CD4-positive, alpha-beta T cell treated with Interleukin-17A for 4 hours (primary cell): ENCODE measurements at places on chromosomes 2 and 18.
A peak's percentile ranks its signal among the peaks of the same experiment; 100 is the strongest.

DNA sequence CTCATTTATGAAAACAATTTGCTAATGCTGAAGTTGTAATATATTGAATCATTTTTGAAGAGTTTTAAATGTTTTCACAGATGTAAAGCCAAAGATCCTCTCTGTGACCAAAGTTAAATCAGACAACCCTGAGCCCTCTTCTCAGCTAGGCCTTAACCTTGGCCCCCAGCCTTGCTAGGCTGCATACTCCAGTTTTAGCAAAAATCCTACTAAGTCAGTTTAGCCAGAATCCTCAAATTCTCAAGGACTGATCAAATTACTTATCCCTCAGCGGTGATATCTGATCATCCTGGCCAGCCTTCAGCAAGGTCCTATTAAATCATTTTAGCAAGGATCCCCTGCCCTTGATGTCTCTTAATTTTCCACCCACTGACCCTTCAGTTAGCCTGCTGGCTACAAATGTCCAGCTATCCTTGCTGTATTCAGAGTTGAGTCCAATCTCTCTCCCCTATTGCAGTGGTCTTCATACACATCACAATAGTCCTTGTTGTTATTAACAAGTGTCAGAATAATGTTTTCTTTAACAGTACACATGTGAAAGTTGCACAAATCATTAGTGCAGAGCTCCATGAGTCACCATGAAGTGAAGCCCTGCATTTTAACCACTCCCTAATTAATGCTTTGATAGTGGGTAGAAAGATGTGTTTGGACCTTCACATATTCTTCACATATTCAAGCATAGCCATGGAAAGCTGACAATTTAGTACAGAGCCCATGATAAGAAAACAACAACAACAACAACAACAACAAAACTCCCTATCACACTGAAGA lies 206.4 kb downstream of the NBAS start:
- no peak for DNase-seq

DNA sequence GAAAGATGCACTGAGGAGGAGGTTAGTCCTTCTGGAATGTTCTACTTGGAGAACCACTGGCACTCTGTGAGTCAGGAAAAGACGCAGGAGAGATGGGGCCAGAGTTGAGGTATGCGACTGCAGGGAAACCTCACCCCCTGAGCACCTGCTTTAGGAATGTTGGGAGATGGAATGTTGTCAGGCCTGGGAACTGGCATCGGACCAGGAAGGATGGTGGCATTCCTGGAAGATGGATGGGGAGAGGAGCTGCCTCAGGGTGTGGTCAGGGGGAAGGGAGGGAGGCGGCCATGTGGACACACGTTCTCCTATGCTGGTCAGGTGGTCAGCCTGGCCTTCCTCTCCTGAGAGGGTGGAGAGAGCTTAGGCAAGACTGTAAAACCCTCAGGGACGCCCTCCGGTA lies 146.3 kb downstream of the CELF4 start:
- DNase-seq: no peak

GRCh38 chr18:48852794-48853193 lies 98.0 kb downstream of the SMAD7 start:
- no peak for DNase-seq

- DNase-seq: no peak
Observed at GRCh38 chr2:172928756-172929155, 146.9 kb upstream of the MAP3K20 start.

GRCh38 chr2:240822280-240822847 lies 2.3 kb upstream of the KIF1A start:
- DNase-seq: no peak

DNA sequence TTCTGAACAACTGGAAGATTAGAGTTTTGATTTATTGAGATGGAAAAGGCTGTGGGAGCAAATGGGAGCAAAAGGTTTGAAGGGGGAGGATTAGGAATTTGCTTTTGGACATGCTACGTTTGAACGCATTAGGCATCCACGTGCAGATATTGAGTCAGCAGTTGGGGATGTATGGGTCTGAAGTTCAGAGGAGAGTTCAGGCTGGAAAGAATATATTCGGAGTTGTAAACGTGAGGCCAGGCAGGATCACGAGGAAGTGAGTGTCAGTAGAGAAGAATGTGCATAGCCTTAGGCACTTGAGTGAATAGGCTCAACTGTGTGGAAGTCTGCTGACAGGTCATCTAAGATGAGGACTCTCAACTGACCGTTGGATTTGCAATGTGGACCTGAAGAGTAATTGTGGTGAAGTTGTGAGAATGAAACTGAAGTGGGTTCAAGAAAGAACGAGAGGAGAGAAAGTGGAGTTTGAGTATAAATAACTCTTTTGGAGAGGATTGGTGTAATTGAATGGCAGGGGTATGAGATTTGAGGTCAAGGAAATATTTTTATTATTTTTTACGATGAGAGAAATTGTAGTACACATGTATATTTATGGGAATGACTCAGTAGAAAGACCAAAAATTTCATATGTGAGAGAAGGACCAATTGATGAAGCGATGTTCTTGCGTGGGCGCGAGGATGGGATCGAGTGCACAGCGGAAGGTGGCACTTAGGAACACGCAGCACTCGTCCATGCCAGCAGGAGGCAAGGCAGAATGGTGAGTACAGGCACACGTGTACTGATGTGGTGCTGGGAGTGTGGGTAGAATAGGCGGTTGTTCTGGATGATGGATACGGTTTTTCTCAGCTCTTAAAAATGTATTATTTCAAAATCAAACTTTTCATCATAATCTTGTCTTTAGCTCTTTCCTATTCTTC lies 40.5 kb upstream of the POLE4 start:
- DNase-seq: no peak

DNA sequence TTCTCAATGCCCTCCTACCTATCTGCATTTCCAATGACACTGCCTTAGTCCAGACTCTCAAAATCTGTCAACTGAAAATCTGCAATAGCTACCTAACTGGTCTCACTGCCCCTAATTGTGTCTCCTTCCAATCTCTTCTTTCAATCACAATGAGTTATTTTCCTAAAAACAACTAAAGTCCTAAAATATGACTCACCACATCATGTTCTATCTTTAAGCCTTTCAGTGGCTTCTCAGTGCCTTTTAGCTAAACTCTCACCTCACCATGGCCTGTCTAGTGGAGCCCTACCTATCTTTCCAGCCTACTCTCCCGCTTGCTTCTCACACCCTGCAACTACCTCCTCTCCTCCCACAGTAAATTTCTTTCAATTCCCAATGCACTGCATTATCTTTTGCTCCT lies 220.9 kb upstream of the PKDCC start:
- DNase-seq: no peak

- DNase-seq: no peak
Observed at GRCh38 chr2:11393711-11394236, 49.3 kb upstream of the ROCK2 start.

- DNase-seq: no peak
Observed at GRCh38 chr2:7694076-7694985, 777.1 kb downstream of the RNF144A start.

DNA sequence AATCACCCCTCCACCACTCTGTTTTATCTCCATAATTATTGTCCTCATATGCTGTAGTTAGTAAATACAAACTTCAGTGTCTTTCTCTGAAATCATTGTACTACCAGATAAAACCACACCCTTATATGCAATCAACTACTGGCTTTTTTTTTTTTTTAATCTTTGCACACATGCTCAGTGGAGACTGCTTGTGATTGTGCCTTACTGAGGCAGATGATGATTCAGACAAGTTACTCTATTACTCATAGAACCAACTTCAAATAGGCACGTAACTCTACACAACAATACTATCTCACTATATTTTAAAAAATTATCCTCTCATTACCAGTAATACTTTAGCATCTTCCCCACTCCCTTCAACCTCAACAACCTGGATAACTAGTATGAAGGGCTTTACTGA lies 1278.4 kb upstream of the PIK3C3 start:
- DNase-seq: no peak

DNA sequence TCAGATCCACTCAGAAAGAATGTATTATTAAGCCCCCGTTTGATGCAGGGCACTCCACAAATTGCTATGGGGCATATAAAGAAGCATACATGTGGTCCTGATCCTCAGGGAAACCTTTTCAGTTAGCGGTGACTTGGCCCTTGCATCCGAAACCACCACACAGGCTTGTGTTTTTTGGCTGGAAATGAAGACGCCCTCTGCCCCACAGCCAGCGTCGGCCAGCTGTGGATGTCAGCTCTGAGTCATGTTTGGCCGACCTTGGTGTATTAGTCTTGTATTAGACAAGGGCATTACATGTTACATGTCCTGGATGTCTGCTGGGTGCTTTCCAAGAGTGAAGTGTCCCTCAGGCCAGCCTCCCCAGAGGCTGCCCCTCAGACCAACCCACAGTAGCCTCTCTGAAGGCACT lies 107.6 kb upstream of the MAP3K20 start:
- DNase-seq: no peak

- DNase-seq: no peak
Observed at GRCh38 chr2:174076975-174077374, 111.8 kb upstream of the SP3 start.

- no peak for DNase-seq
Observed at GRCh38 chr2:204010628-204011560, 74.3 kb downstream of the ICOS start.

- no peak for DNase-seq
Observed at GRCh38 chr2:124045894-124046293, 20.8 kb downstream of the CNTNAP5 start.

DNA sequence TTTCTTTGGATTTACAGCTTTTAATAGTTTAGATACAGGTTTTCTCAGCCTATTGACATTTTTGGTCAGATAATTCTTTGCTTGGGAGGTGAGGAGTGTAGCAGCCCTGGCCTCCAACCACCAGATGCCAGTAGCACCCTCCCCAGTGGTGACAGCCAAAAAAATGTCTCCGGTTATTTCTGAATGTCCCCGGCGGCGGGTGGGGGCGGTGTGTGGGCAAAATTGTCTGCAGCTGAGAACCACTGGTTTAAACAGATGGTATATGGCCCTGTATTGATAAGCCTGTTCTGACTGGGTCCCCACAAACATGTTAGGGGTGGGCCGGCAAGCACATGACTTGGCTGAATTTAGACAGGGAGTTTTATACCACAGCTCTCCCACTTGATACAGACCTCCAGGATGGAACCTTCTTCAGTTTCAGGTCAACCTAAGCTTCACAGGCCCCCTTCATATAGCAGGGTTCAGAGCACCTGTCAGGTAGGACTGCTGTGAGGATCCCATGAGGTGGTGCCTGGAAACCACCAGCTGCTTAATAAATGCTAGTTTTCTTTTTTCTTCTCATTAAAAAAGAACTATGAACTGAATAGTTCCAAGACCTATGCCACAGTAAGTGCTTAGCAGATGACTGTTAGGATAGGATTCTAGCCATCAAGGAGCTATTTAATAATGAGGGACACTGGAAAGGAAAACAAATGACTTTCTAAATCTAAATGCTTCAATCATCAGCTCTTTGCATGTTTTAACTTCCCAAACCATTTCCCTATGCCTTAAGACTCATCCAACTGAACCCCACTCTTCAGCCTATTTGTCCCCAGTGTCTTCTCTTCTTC lies 18.1 kb downstream of the LPIN2 start:
- DNase-seq: peak; percentile 77

- DNase-seq: no peak
Observed at GRCh38 chr2:101157272-101157671, 6.1 kb upstream of the TBC1D8 start.

- DNase-seq: no peak
Observed at GRCh38 chr2:241612156-241613016, 24.6 kb downstream of the THAP4 start.

DNA sequence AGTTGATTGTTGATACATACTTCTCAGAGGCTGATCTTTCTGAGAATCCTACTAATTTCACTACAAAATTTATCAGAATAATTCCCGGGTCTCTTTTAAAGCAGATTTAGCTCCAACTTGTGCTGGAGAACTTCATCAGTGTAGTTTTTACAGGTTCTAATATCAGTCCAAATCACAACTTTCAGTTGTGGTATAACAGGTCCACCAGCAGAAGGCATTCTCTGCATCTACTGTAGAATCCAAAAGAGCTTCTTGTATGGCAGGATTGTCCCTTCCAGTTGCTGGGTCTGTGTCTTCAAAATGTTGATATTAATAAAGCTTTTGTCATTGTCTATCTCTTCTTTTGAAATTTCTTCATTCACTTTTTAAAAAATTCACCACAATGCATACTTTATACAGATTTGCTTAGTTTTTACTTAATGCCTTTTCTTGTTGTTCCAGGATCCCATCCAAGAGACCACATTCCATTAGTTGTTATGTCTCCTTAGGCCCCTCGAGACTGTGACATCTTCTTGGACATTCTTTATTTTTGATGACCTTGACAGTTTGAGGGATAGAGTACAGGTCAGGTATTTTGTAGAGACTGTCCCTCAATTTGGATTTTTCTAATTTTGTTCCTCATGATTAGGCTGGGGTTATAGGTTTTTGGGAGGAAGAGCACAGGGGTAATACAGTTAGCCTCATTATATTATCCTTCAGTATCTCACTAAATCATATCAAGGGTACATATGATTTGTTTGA lies 490.5 kb upstream of the MEX3C start:
- DNase-seq: no peak

DNA sequence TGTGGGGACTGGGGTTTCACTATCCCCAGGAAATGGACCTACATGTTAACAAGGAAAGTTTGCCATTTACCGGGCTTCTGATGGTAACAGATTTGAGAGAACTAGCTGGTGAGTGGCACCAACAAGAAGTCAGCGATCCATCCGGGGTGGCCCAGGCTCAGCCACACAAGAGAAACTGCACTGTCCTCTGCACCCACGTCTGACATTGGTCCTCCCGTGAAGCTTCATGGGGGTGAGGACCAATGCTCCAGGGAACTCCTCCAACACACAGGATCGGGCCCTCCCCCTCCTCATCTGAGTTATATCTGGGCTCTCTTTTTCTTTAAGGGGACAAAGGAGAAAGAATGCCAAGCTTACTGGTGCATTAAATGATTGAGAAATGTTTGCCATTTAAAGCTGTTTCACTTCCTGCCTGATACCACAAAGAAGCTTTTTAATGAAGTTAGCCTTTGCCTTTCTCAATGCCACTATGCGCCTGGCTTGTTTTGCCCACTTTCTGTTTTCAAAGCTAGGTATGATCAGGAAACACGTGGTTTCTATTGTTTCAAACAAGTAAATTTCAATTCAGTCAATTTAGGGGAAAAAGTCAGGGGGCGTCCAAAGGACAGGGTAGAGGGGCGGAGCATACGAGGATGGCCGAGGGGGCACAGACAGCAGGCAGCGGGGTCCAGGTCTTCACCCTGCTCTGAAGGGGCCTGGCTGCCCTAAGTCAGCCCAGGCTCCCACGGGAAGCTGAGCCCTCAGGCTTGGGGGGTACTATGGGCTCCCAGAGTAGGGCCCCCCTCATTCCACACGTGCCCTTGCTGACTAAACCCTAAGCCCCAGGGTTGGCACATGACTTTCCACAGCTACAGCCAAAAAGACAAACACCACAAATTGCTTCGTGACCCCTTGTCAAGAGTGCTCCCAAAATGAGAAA lies 204.0 kb upstream of the ID2 start:
- DNase-seq: peak; percentile 36
